ENCODE measurements at places on chromosomes 1 and 21. TPM values are rescaled to one million over a fixed set of nuclear protein-coding genes. Genes with fewer than 3 reads are reported as not detected.

DNA sequence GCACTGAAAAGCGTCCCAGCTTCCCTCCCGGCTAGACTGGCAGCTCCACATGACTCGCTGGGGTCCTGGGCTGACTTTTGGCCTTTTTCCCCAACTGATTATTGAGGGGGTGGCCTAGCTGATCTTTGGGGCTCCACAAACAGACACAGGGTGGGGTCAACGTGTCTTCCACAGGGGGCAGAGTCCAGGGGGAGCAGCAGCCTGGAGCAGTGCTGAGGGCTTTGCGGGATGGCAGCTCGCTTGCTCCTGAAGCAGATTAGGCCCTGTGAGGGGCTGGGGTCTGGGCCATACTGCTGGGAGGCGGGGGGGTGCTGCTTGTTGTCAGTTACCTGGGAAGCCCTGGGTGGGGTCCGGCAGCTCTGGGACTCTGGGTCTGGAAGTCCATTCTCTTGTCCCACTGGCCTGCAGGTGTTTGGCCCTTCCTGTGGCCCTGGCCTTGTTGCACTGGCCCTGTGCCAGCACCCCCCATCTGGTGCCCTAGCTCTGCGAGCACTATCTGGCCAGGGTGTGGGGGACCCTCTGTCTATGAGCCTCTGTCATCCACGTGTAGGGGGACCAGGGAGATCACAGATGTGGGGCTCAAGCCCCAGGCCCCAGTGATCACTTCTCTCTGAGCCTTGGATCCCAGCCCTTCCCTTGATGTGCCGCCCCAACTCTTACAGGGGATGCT is 12.3 kb upstream of the HES5 start:
- DNase-seq, result no peak
- no peak overlapping the region for H3K4me3 ChIP-seq
- H3K36me3 ChIP-seq, result no peaks in the 10 kb centered on the region
- no peak overlapping the region for H3K27ac ChIP-seq
- peaks cover 1% of the 10 kb centered on the region for H3K4me1 ChIP-seq

DNA sequence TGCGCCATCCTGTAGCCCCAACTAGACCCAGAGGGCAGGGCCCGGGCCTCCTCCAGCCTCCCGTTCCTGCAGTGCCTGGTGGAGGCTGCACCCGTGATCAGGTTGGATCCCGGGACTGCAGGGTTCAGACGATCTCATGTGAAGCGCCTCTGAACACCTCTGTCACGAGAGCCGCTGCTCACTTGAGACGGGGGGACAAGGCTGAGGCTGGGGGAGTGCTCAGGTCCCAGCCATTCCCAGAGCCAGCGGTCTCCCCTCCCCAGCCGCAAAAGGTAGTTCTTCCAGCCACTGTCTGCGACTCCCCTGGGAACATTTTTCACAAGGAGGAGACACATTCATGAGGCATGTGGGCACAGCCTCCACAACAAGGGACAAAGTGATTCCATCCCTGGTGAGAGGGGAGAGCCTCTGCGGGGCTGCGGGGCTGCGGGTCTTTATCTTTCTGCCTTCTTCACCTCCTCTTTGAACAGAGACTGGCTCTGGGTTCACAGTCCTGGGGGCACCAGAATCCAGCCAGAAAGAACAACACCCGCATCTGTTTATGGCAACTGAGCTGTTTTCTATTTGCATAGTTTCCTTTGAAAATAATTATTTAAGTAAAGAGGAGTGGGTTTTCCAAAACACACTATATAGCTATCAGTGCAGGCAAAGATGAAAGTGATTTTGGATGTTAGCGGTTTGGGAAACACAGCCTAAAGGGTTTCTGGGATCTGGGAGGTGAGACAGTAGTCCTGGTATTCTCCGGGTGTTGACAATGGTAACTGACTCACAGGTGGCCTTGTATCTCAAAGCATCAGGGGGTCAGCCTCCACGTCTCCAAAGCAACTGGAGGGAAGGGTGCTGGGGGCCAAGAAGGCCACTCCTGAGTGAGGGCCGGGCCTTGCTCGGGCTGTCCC is 13.0 kb upstream of the LDLRAP1 start:
- H3K27me3 ChIP-seq, result peaks cover 2% of the 10 kb centered on the region
- no peak overlapping the region for H3K4me3 ChIP-seq
- DNase-seq, result no peak
- H3K36me3 ChIP-seq, result no peaks in the 10 kb centered on the region
- peaks cover 2% of the 10 kb centered on the region for H3K4me1 ChIP-seq

GRCh38 chr1:51372561-51372960 is 42.2 kb upstream of the TTC39A start:
- H3K4me3 ChIP-seq, result no peak overlapping the region
- H3K36me3 ChIP-seq, result peaks cover 16% of the 10 kb centered on the region
- H3K27ac ChIP-seq, result peak overlapping the region; percentile 39
- H3K27me3 ChIP-seq, result no peaks in the 10 kb centered on the region
- no peaks in the 10 kb centered on the region for H3K4me1 ChIP-seq

DNA sequence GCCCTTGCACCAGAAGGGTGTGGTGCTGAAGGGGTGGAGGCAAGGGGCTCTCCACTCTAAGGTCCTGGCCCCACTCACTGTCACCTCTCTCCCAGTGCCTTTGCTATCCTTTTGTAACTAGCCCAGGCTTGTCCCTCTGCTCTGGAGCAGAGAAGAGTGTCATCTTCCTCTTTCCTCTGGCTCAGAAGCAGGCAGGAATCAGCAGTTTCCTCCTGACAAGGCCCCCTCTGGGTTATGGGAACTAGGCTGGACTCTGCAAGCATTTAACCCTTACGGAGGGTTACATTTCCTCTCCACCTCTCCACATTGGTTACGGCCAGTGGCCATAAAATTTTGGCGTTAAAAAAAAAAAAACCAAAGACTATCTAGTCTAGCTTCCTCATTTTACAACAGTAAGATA is 30.4 kb downstream of the PLXNA2 start:
- H3K27ac ChIP-seq, result no peak overlapping the region
- peaks cover 23% of the 10 kb centered on the region for H3K27me3 ChIP-seq
- H3K36me3 ChIP-seq, result no peaks in the 10 kb centered on the region
- no peaks in the 10 kb centered on the region for H3K4me1 ChIP-seq
- H3K4me3 ChIP-seq, result no peak overlapping the region
- DNase-seq, result no peak

- no peaks in the 10 kb centered on the region for H3K27me3 ChIP-seq
- peaks cover 17% of the 10 kb centered on the region for H3K36me3 ChIP-seq
- H3K4me3 ChIP-seq, result no peak overlapping the region
- H3K4me1 ChIP-seq, result peaks cover 1% of the 10 kb centered on the region
These were observed 34.6 kb upstream of the DARS2 start for GRCh38 chr1:173789841-173790240.

GRCh38 chr1:241596633-241597032 is 43.5 kb downstream of the CHML start:
- no peak overlapping the region for H3K27ac ChIP-seq
- H3K4me1 ChIP-seq, result peaks cover 6% of the 10 kb centered on the region
- H3K27me3 ChIP-seq, result no peaks in the 10 kb centered on the region

DNA sequence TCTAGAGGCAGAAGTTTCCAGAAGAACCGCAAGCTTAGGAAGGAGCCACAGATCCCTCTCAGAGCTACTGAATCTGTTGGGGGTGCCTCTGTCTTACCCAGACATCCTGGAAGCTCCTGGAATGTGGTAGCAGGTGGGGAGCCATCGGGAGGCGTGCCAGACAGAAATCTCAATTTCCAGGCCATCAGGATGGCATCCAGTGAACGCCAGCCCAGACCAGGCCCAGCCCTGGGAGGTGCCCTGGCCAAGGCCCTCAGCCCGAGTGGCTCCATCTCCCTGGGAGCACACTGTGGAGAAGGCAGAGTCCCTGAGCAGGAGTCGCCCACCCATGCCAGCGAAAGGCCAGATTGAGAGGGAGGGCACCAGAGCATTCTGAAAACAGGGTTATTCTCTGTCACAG is 2.5 kb downstream of the ABCA4 start:
- no peaks in the 10 kb centered on the region for H3K27me3 ChIP-seq
- H3K36me3 ChIP-seq, result no peaks in the 10 kb centered on the region
- H3K4me3 ChIP-seq, result no peak overlapping the region
- no peak for DNase-seq
- H3K27ac ChIP-seq, result no peak overlapping the region

DNA sequence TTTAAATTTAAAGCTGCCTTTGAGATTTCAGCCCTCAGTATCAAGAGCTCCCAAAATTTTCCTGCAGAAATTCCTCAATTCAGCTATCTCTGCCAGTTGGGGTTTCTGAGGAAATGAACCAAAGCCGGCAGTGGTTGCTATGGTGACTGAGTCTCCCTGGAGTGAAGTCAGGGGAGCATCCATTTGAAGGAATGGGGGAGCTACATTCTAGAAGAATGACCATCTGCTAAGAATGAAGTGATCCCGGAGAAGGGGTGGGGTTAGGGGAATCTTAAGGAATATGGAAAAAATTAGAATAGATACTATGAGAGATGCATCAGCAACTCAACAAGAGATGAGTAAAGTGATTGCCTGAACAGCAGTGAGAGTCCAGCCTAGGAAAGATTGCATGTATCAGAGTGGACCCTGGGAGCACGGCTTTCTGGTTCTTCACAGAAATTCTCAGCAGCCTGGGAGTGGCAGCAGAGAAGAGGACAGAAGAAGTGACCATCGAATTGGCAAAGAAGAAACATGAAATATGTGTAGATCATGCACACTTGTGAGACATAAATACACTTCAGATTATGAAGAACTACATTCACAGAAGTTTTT is 94.7 kb downstream of the CHD1L start:
- no peak overlapping the region for H3K4me3 ChIP-seq
- peaks cover 31% of the 10 kb centered on the region for H3K27me3 ChIP-seq
- H3K36me3 ChIP-seq, result no peaks in the 10 kb centered on the region
- no peak for DNase-seq

- peaks cover 2% of the 10 kb centered on the region for H3K27me3 ChIP-seq
- no peaks in the 10 kb centered on the region for H3K4me1 ChIP-seq
- no peak overlapping the region for H3K27ac ChIP-seq
- H3K36me3 ChIP-seq, result no peaks in the 10 kb centered on the region
- H3K4me3 ChIP-seq, result no peak overlapping the region
These were observed 50.8 kb upstream of the KCNJ6 start for GRCh38 chr21:37967036-37967435.

GRCh38 chr1:186577216-186577615 is 103.0 kb downstream of the PTGS2 start:
- no peaks in the 10 kb centered on the region for H3K27me3 ChIP-seq
- no peak for DNase-seq
- no peak overlapping the region for H3K27ac ChIP-seq
- H3K4me1 ChIP-seq, result peaks cover 3% of the 10 kb centered on the region

GRCh38 chr1:17674726-17675500 is 80.2 kb upstream of the ACTL8 start:
- no peak overlapping the region for H3K4me3 ChIP-seq
- H3K27ac ChIP-seq, result no peak overlapping the region
- no peaks in the 10 kb centered on the region for H3K36me3 ChIP-seq
- no peaks in the 10 kb centered on the region for H3K27me3 ChIP-seq

GRCh38 chr1:54379555-54380289 is 26.5 kb downstream of the SSBP3 start:
- peaks cover 27% of the 10 kb centered on the region for H3K36me3 ChIP-seq
- DNase-seq, result no peak
- H3K4me1 ChIP-seq, result peaks cover 50% of the 10 kb centered on the region
- H3K27ac ChIP-seq, result peak overlapping the region; percentile 20

GRCh38 chr1:110591956-110592355 is 14.2 kb downstream of the KCNA2 start:
- peaks cover 9% of the 10 kb centered on the region for H3K4me1 ChIP-seq
- H3K27ac ChIP-seq, result no peak overlapping the region
- H3K4me3 ChIP-seq, result no peak overlapping the region

- H3K27me3 ChIP-seq, result no peaks in the 10 kb centered on the region
- H3K27ac ChIP-seq, result no peak overlapping the region
- peaks cover 31% of the 10 kb centered on the region for H3K36me3 ChIP-seq
- DNase-seq, result no peak
These were observed 202.6 kb downstream of the SLC45A1 start for GRCh38 chr1:8520483-8520966.

DNA sequence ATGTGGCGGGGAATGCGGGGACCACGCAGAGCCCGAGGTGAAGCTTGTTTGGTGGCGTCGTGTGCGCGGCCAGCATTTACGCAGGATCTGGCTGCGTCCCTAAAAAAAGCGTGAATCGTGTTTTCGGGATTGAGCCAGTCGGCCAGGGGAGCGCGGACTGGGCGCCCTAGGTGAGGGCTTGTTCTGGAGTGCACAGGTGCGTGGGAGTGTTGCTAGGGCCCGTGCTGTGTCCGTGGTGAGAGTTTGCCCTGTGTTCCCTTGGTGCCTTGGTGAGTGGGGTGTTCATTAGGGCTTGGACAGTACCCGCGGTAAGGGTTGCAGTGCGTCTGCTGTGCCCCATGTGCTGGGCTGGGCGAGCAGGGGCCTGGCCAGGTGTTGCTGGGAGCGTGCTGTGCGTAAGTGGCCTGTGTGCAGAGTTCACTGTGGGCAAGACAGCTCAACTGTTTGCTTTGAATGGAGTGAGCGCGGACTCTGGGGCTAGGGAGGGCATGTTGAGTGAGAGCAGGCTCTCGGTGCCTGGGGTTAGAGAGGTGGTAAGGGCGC is 673 bp downstream of the CD46 start:
- peak overlapping the region; percentile 98 for H3K27ac ChIP-seq
- H3K4me1 ChIP-seq, result peaks cover 59% of the 10 kb centered on the region
- peaks cover 16% of the 10 kb centered on the region for H3K36me3 ChIP-seq
- peak overlapping the region; percentile 98 for H3K4me3 ChIP-seq
- peak; percentile 75 for DNase-seq
- H3K27me3 ChIP-seq, result no peaks in the 10 kb centered on the region

GRCh38 chr1:57026624-57027354 is 61.0 kb upstream of the C8B start:
- no peaks in the 10 kb centered on the region for H3K36me3 ChIP-seq
- no peak for DNase-seq
- H3K4me3 ChIP-seq, result no peak overlapping the region
- H3K27me3 ChIP-seq, result no peaks in the 10 kb centered on the region

DNA sequence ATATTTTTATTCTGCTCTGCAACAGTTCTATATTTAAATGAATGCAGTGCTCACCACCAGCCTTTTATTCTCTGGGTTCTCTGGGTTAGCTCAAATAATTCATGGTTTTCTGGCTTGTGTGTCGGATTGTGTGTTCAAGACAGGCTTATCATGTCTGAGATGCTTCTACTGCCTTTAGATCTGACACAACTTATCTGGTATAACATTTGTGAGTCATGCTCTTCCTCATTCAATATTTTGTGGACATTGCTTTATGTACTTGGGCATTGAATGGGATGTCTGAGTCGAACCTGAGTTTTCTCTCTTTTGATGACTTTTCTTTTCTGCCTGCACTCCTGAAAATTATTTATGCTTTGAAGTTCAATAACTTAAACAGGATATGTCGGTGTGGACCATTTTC is 17.6 kb upstream of the PKP1 start:
- no peak overlapping the region for H3K4me3 ChIP-seq
- no peaks in the 10 kb centered on the region for H3K36me3 ChIP-seq
- no peaks in the 10 kb centered on the region for H3K4me1 ChIP-seq
- no peak for DNase-seq
- peaks cover 29% of the 10 kb centered on the region for H3K27me3 ChIP-seq

NBPF12 gene
- 13.0 TPM for total RNA-seq

AQP10 gene
- total RNA-seq, result not detected

VWA5B1 gene
- not detected for total RNA-seq

FAM177B gene
- 0.47 TPM for total RNA-seq

SYCP1 gene
- total RNA-seq, result not detected

SPAG17 gene
- total RNA-seq, result not detected

NCMAP gene
- total RNA-seq, result not detected

C1QTNF12 gene
- 2.8 TPM for total RNA-seq

CLCA4 gene
- total RNA-seq, result not detected

TEDDM1 gene
- not detected for total RNA-seq

LRRC53 gene
- not detected for total RNA-seq

GBP7 gene
- not detected for total RNA-seq

SPRR3 gene
- total RNA-seq, result not detected

HMGCS2 gene
- total RNA-seq, result not detected

USP1 gene
- 77.4 TPM for total RNA-seq

All from activated CD4-positive, alpha-beta T cell treated with anti-CD3 and anti-CD28 coated beads, Interleukin-2, amount 10 ng/mL, durations not matched to agents 24 days and 14 days (primary cell).